Muscle of back (tissue), 13 donors: ENCODE measurements at places on chromosomes 1 and 21.
A peak's percentile ranks its signal among the peaks of the same experiment; 100 is the strongest.

- DNase-seq = peak; percentile 10
Measured at GRCh38 chr1:155499953-155500639, 62.5 kb downstream of the ASH1L start.

DNA sequence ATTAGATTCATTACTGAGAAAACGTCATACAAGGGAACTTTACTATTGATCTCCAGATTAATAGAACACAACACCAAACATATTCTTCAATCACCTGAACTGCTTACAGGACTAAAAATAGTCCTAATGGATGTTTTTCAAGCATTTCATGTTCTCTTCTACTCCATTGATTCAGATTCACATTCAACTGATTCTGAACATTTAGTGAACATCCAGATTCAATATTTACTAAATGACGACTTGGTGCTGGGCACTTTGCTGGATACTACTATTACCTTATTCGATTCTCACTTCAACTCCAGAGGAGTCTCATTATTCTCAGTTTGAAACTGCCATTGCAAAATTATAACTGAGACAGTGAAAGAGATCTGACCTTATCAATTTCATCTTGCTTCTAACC, 18.8 kb upstream of the SUCO start:
- no peak for DNase-seq

- no peak for DNase-seq
Measured at GRCh38 chr21:33047231-33047630, 21.5 kb downstream of the OLIG2 start.

DNA sequence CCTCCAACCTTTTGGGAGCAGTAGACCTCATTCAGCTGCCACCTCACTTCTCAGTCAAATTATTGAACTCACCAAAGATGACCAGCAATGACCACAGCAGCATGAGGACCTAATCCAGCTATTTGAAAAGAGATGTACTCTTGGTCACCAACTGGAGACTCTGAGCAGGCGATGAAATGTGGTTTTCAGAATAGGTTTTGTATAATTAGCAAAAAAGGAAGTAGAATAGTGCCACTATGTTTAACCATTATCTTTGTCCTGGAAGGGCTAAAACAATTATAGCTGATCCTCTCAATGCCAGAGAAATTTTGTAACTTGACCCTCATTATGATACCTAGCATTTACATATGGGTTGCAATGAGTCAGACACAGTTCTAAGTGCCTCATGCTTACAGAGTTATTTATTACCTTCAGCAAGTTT, at the start of gene FCRL2:
FCRL2 (minus strand) TSS at position 162 of the 421 bp plus-strand sequence; CDS start at position 103, 59 bp downstream.
- no peak for DNase-seq

- no peak for DNase-seq
Measured at GRCh38 chr21:42191696-42192595, 27.0 kb upstream of the ABCG1 start.
